ENCODE measurements at places on chromosomes 1 and 21.

DNA sequence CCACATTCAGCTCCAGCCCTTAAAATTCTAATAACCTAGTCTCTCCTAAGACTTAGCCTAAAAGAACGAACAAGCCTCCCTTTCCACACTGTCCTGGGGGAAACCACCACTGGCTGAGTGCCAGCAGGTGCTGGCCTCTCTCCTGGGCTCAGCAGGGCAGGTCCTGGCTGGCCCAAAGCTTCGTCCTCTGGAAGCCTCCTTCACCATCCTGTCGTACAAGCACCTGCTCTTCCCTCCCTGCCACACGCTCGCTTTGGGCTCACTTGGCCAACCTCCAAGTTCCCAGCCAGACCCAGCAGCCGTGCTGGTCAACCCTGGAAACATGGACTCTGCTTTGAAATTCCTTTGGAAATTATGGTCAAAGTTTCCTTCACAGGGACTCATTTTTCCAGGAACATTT, 58.2 kb upstream of the SLC25A33 start:
- DNase-seq: no peak

GRCh38 chr1:17381161-17381560, 9.2 kb downstream of the PADI6 start:
- DNase-seq: no peak

DNA sequence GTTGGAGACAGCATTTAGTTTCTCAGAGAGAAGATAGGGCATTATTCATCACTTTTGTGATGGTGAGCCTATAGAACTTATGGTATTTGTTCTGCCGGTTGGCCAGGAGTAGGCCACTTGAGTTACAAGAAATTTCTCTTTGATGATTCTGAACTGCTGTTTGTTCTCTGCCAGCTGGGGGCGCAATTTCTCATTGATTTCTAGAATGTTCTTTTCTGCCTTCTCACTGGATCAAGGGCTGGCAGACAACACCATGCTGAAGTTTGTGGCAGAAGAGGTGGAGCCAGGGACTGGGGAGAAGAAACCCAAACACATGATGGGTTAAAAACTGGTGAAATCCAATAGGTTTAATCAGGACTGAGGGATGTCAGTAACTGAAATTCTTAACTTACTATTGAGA, 360.6 kb downstream of the FAM72C start:
- no peak for DNase-seq

GRCh38 chr21:43884861-43885417, 19.9 kb downstream of the AGPAT3 start:
- DNase-seq: no peak

DNA sequence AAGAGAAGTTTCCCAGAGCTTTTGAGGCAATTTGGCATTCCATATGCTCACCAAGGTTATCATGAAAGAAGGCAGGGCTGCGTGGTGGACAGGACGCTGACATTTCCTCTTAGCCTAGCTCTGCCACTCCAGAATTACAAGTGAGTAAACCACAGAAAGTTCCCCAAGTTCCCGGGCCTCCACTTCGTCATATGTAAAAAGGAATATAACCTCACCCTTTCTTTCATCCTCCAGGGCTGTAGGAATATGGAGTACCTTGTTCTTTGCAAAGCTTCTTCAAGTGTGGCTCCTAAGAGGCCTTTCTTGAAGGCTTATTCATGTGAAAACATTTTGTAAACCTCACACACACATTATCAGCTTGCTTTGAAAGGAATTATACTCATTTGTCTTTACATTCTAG, 210.2 kb downstream of the GREM2 start:
- no peak for DNase-seq

Measured in stimulated activated CD4-positive, alpha-beta T cell treated with anti-CD3 and anti-CD28 coated beads, Interleukin-4, amount 100 ng/mL, for 48 hours (primary cell).